ENCODE measurements at places on chromosomes 1 and 21.

- no peak for DNase-seq
Observed at GRCh38 chr1:229024528-229025130, 246.3 kb upstream of the RAB4A start.

- DNase-seq = no peak
Observed at GRCh38 chr1:35876988-35877387, 6.0 kb upstream of the AGO1 start.

DNA sequence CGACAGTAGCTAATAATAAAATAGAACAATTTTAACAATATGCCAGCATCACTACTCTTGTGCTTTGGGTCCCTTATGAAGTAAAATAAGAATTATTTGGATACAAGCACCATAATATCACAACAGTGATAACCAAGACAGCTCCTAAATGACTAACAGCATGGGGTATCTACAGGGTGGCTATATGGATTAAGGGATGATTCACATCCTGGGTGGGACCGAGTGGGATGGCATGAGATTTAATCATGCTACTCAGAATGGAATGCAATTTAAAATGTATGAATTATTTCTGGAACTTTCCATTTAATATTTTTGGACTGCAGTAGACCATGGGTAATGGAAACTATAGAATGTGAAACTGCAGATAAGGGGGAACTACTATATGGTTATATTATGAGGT lies 28.1 kb upstream of the B3GALNT2 start:
- DNase-seq = no peak

DNA sequence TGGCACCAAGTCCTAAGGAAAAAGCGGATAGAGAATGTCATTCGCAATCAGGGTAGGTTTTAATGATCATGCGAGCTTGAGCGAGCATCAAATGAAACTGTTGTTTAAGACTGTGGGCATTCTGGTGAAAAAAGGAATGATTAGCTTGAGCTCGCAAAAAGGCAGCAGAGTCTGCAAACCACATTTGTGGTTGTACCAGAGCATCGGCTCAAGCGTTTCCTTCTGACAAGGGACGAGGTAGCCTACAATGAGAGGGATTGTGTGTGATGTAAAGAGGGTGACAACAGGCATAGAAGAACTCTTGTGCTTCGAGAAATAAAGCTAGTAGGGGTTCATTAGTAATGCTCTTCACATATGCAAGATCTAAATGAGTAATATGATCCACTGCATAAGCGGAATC lies 11.1 kb upstream of the CD48 start:
- no peak for DNase-seq

GRCh38 chr21:45412909-45413611 lies 8.1 kb downstream of the COL18A1 start:
- DNase-seq = no peak
